ENCODE measurements at places on chromosomes 3 and 15.

DNA sequence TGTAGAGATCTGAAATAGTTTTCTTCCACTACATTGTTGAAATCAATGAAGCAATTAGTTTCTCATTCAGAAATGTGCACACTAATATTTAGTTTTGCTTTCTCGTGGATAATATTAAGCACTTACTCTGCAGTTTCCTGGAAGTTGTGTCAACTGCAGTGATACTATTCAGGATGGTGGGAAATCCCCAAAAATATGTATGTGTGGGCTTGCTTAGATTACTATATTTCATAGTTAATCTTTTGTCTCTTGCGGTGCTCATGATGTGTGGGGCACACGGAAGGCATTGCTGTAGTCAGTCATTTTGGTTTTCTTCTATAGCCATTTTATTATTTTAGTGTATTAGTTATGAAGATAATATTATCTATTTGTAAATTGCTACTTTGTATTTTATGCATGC lies 19.7 kb downstream of the RAB11A start:
- DNase-seq: no peak

- DNase-seq: no peak
Observed at GRCh38 chr15:78989701-78990240, 44.9 kb upstream of the CTSH start.

DNA sequence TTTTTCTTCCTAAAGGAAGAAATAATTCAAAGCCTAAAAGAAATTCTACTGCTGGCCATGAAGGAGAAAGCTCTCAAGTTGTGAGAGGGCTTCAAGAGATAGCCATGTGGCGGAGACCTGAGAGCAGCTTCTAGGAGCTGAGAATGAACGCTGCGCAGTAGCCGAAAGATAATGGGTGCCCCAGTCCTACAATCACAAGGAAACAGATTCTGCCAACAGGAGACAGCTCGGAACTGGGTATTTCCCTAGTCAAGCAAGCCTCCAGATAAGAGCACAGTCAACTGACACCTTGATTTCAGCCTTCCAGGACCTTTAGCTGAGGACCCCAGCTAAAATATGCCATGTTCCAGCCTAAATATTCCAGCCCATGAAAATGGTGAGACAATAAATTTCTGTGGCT lies 824.1 kb downstream of the FHIT start:
- no peak for DNase-seq

GRCh38 chr3:177050501-177051237 lies 146.6 kb downstream of the TBL1XR1 start:
- no peak for DNase-seq

GRCh38 chr15:52200831-52201365 lies 9.7 kb upstream of the GNB5 start:
- no peak for DNase-seq

DNA sequence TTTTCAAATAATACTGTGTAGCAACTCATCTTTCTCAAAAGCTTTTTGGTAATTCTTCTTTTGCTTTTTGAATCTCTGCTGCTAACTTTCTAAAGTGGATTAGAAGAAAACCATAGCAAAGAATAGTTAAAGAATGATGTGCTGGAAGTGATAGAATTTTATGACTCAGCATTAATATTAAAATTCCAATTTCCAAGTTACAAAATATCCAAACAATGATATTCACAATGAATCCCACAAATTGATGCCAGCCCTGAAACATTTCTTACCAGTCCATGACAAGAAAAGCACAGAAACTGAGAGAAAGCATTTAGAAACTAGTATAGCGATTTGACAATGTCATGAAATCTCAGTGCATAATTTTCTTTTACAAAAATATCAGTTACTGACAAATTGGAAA lies 482.2 kb downstream of the RBMS3 start:
- no peak for DNase-seq

- DNase-seq: no peak
Observed at GRCh38 chr3:187011915-187012314, 81.6 kb downstream of the ST6GAL1 start.

- no peak for DNase-seq
Observed at GRCh38 chr15:77031376-77032050, 36.6 kb downstream of the PSTPIP1 start.

- no peak for DNase-seq
Observed at GRCh38 chr3:46946416-46946815, 30.1 kb downstream of the CCDC12 start.

DNA sequence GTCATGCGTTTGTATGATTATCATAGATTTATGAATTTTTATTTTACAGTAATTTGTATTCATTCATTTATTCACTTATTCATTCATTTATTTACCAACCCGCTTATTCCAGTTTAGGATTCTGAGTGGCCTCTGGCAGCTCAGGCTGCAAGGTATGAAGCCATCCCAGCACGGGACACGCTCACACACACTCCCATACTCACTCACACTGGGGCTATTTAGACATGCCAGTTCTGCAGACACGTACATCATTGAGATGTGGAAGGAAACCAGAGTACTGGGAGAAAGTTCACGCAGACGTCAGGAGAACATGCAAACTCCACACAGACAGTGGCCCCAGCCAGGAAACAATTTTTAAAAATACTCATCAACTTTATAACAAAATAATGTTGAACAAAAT lies 5.1 kb downstream of the CDIN1 start:
- no peak for DNase-seq

GRCh38 chr3:40055361-40055760 lies 246.0 kb downstream of the MYRIP start:
- DNase-seq: no peak

DNA sequence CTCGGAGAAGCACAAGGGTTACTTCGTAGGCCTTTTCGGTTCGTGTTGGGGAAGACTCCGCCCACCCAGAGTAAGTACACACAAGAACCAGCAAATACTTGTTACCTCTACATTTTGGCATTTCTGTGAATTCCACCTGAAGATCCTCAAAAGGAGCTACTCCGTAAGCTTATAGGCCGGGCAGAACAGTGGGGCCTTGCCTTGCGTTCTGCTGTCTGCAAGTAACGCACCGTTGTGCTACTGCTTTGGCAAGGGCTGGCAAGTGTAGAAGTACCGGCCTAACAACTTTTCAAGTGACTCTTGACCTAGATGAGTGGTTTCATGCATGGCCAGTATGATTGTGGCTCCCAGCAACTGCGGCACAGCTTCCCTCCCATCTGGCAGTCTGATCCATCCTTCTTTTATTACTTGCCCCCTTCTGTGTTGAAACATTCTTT lies 6.4 kb upstream of the DNAAF4 start:
- no peak for DNase-seq

DNA sequence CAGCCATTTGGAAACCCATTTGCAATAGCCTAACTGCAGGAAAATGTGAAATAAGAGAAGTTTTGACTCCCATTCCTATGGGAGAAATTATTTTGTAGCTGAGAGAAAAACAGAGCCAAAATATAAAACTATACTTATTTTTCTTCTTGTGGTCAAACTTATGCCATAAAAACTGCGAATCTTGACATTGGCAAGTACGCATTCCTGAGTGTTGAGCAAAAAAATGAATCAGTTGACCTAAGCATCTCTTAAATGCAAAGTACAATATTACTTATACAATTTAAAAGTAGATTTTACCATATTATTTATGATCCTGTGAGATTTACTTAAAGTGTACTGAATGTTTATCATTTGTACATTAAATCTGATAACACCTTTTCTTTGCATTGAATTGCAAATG lies 50.1 kb upstream of the CMC1 start:
- no peak for DNase-seq

DNA sequence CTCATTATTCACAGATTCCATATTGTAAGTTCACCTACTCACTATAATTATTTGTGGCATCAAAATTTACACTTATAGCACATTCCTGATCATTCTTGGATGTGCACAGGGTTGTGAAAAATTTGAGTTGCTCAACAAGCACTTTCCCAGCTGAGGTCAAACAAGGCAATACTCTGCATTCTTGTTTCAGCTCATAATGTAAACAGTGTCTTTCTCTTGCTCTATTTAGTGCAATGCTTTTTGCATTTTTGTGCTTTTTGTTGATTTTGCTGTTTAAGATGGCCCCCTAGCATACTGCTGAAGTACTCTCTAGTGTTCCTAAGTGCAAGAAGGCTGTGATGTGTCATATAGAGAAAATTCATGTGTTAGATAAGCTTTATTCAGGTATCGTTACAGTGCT lies 66.7 kb upstream of the TNIK start:
- no peak for DNase-seq

DNA sequence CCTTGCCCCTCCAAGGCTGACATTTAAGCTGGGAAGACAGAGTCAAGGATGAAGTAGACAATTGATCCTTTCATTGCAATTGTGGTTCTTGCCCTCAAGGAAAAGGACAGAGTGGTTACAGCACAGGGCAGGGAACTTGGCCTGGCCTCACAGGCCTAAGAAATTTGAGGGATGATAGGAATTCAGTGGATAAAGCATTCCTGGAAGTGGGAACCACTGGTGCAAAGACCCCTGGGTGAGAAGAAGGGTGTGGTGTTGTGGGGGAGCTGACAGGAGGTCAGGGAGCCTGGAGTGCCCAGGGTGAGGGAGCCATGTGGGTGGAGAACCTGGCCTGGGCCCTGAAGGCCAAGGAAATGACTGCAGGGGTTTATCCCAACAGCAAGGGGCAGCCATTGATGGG lies 287.4 kb downstream of the UACA start:
- DNase-seq: no peak

DNA sequence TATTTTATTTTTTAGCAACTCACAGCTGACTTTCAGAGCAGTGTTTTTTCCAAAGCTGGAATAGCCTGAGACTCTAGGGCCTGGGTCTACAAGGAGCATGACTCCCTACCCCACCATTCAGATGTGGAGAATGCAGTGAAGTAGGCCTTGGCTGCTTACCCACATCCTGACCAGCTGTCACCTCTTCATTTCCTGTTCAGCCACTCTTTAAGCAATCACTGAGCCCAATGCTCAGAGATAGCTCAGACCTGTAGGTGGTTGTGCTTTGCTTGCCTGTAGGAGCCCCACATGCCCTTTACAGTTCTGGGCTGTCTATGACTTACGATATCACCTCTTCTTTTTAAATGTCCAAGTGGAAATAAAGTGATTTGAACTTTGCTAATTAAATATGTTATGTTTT lies 148.1 kb downstream of the NEK11 start:
- no peak for DNase-seq

GRCh38 chr3:64229903-64230302 lies 4.6 kb upstream of the PRICKLE2 start:
- DNase-seq: no peak

- DNase-seq: no peak
Observed at GRCh38 chr3:120907659-120908029, 361 bp upstream of the STXBP5L start.

- no peak for DNase-seq
Observed at GRCh38 chr15:48451241-48451640, 120.0 kb downstream of the DUT start.

GRCh38 chr3:192947421-192947820 lies 29.8 kb upstream of the MB21D2 start:
- DNase-seq: no peak

GRCh38 chr3:89957451-89957850 lies 850.0 kb downstream of the EPHA3 start:
- DNase-seq: no peak

DNA sequence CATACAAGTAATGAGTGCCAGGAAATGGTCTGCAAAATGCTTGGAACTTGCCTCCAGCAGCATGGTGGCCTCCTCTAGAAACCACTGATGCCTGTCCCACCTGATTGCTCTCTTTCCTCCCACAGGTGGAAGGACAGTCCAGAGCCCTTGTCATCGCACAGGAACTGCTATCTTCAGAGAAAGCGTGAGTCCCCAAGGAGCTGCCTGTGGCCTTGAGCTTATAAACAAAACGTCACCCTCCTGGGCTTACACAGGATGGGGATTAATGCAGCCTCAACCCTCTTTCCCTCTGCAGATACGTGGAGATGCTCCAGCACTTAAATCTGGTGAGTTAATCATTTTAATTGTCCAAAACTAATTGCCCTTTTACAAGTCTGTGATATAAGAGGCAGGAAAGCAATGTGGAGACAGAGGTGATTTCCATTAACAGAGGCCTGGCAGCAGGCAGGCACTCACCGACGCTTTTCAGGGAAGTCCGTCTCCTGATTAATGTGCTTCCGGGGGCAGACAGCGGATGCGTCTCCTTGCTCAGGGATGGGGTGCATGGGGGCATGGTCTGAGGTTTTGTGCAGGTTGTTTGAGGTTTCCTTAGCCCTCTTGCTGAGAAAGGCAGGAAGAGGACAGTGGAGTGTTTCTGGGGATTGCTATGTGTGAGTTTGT lies 61.8 kb downstream of the FGD5 start:
- no peak for DNase-seq

GRCh38 chr3:183975981-183976662 lies 41.6 kb downstream of the ABCC5 start:
- no peak for DNase-seq

DNA sequence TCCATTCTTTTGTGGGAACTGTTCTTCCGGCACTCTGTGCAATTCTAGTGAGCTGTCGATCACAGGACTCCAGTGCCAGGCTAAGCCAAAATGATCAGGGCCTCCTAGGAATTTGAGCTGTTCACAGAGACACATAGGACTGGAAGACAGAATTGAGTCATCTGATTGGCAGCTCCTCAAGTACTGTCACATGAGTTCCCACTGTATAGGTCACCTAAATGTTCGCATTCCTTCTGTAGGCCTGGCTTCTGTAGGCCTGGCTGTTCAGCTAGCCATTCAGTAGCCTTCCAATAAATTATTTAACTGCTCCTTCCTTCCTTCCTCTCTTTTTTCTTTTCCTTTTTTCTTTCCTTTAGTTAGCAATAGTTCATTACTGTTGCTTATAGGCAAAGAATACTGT lies 4.3 kb downstream of the PROS1 start:
- DNase-seq: no peak

DNA sequence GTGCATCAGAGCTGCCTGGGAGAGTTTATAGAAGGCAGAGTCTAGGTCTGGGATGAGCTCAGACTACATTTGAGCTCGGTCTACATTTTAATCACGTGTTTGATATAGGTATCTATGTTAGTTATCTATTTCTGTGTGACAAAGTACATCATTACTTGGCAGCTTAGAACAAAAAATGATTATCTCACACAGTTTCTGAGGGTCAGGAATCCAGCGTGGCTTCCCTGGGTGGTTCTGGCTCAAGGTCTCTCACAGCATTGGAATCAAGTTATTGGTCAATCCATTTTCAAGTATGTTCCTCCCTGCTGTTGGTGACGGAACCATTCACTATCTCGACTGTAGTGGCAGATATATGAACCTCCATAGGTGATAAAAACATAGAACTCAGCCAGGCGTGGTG lies 71.7 kb downstream of the ABHD5 start:
- DNase-seq: no peak

DNA sequence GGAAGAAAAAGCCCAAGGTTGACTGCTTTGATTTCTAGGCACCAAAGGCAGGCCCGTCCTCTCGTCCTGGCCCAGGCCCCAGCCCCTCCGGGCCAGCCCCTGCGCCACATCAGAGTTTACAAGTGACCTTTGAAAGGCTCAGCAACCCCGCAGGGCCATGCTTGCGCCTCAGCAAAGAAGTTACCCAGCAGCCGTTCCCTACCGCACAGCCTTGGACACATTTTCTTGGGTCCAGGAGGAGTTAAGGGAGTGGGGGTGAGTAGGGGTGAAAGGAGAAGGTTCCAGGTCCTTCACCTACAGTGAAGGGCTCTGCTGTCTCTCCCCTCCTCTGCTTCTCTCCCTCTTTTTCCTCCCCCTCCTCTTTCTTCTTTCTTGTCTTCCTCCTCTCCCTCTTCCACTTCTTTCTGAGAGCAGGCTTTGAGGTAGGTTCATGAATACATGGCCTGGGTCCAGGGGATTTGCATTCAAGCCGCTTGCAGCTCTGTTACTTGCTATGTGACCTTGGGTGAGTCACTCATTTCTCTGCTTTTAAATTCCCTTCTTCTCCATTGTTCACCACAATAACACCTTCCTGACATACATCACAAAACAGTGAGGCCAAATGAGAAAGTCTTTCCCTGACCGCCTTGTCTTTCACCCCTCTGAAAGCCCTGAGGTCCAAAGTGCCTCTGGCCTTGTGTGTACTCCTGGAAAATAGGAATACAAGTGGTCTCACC lies 223.3 kb upstream of the TPRG1 start:
- DNase-seq: no peak

Data from activated naive CD8-positive, alpha-beta T cell treated with anti-CD3 and anti-CD28 coated beads, Interleukin-2, amount 50 U/mL, for 16 hours (primary cell).